ENCODE measurements at places on chromosomes 7 and 10. TPM values are rescaled to one million over a fixed set of nuclear protein-coding genes. Genes with fewer than 3 reads are reported as not detected.

GRCh38 chr10:59585046-59585700 is 124.5 kb downstream of the SLC16A9 start:
- H3K4me3 ChIP-seq, result no peak overlapping the region
- DNase-seq, result no peak
- H3K27me3 ChIP-seq, result no peaks in the 10 kb centered on the region
- no peak overlapping the region for H3K27ac ChIP-seq
- H3K4me1 ChIP-seq, result no peaks in the 10 kb centered on the region

- H3K27ac ChIP-seq, result no peak overlapping the region
- DNase-seq, result no peak
- peaks cover 5% of the 10 kb centered on the region for H3K36me3 ChIP-seq
- peaks cover 19% of the 10 kb centered on the region for H3K27me3 ChIP-seq
- H3K4me3 ChIP-seq, result no peak overlapping the region
Observed at GRCh38 chr7:138835087-138835486, 37.1 kb upstream of the ATP6V0A4 start.

- DNase-seq, result no peak
- no peaks in the 10 kb centered on the region for H3K4me1 ChIP-seq
- no peak overlapping the region for H3K27ac ChIP-seq
- H3K4me3 ChIP-seq, result no peak overlapping the region
- H3K27me3 ChIP-seq, result peaks cover 13% of the 10 kb centered on the region
Observed at GRCh38 chr7:140982508-140982907, 32.2 kb downstream of the MRPS33 start.

GRCh38 chr10:118793545-118793944 is 38.8 kb upstream of the CACUL1 start:
- no peak overlapping the region for H3K4me3 ChIP-seq
- no peaks in the 10 kb centered on the region for H3K36me3 ChIP-seq
- peaks cover 7% of the 10 kb centered on the region for H3K27me3 ChIP-seq
- DNase-seq, result no peak
- no peaks in the 10 kb centered on the region for H3K4me1 ChIP-seq

DNA sequence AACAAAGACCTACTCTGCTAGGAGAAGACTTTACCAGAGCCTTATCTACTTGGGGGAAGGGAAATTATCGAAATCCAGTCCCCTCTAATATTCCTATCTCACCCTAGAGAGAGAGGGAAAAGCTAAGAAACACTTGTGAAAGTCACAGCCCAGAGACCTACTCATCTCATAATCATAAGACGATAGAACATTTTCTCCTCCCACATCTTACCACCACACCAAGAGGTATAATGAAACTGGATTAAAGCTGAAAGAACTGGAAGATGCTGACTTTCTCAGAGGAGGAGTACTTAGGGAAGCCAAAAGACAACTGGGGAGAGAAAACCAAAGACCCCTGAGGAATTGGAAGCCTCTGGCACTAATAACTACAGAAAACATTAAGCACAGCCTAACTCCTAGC is 10.8 kb upstream of the CPA5 start:
- no peaks in the 10 kb centered on the region for H3K27me3 ChIP-seq
- no peak overlapping the region for H3K27ac ChIP-seq

DNA sequence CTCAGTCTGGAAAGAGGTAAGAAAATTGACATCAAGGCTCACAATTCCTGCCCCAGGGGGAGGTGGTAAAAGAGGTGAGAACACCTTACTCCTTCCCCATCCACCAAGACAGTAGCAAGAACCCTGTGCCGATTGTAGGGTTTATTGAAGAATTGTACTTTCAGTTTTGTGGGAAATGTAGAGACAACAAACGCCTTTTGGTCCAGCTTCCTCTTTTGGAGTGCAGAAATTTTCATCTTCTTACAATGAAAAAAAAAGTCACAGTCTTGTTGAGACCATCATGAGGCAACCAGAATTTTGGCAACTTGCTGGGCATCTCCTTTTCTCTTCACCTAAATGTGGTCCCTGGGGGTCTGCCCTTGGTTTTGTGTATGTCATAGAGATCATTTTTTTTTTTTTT is 217.7 kb downstream of the TMEM178B start:
- no peaks in the 10 kb centered on the region for H3K36me3 ChIP-seq
- H3K4me1 ChIP-seq, result peaks cover 12% of the 10 kb centered on the region
- H3K4me3 ChIP-seq, result no peak overlapping the region
- DNase-seq, result no peak
- no peak overlapping the region for H3K27ac ChIP-seq

GRCh38 chr7:36021917-36022550 is 131.0 kb upstream of the EEPD1 start:
- peaks cover 9% of the 10 kb centered on the region for H3K27me3 ChIP-seq
- no peak overlapping the region for H3K4me3 ChIP-seq
- no peak overlapping the region for H3K27ac ChIP-seq
- no peaks in the 10 kb centered on the region for H3K36me3 ChIP-seq
- DNase-seq, result no peak
- no peaks in the 10 kb centered on the region for H3K4me1 ChIP-seq

- peaks cover 10% of the 10 kb centered on the region for H3K27me3 ChIP-seq
- DNase-seq, result no peak
- H3K4me1 ChIP-seq, result peaks cover 6% of the 10 kb centered on the region
- H3K4me3 ChIP-seq, result no peak overlapping the region
- H3K27ac ChIP-seq, result no peak overlapping the region
- no peaks in the 10 kb centered on the region for H3K36me3 ChIP-seq
Observed at GRCh38 chr10:93716766-93717165, 14.4 kb upstream of the FRA10AC1 start.

DNA sequence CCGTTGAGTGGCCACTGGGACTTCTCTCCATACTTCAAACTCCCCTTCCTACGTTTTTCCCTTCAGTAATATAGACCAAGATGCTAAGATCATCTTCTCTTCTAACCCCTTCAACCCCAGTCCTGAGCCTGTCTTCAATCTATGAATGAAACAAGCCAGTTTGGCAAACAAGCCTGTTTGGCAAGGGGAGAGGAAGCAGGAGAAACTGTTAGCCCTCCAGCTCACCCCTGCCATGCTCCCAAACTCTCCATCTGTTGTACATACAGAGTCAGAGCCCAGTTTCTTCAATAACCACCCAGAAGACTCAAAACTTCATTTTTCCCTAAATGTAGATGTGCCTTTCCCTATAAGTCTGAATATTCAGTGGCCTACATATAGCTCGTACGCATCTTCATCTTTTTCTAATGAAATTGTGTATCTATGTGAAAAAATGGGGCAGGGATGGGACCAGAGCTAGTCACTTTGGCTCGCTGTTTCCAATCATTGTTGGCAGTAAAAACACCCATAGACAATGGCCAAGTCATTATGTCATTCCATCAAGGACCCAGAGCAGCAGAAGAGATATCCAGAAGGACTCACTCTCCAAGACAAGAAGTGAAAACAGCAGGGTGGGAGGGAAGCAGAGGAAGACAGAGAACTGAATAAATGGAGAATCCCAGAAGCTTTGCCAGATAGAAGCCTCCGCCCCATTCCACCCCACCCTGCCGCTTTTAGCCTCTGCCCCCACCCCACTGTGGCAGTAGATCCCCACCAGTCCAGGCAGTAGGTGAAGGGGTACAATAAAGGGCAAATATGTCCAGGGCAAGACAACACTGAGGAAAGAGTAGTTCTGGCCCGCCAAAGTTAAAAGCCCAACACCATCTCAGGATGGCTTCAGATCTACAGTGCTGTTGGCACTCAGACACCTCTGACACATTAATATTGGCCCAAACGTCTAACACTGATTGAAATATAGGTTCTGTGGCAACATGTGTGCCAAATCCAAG is 87.3 kb downstream of the DOCK4 start:
- no peak overlapping the region for H3K4me3 ChIP-seq
- H3K27me3 ChIP-seq, result no peaks in the 10 kb centered on the region
- no peaks in the 10 kb centered on the region for H3K4me1 ChIP-seq
- H3K36me3 ChIP-seq, result no peaks in the 10 kb centered on the region

C10orf67 gene
- 0.18 TPM for total RNA-seq

All from activated T-helper 1 cell treated with anti-CD3 and anti-CD28 coated beads, Interleukin-12 subunit alpha, Interleukin-12 subunit beta, Interleukin-2, Interleukin-4 antibody, amounts not matched to agents 30 ng/mL and 10 ng/mL and 1 ng/mL, durations not matched to agents 14 hours and 24 hours and 36 hours (primary cell).